Lung microvascular endothelial cell (primary cell): ENCODE measurements at places on chromosomes 2 and 18. TPM values are rescaled to one million over a fixed set of nuclear protein-coding genes. Genes with fewer than 3 reads are reported as not detected.
A peak's percentile ranks its signal among the peaks of the same experiment; 100 is the strongest.

GRCh38 chr2:138950486-138950885 is 170.3 kb upstream of the NXPH2 start:
- no peak for DNase-seq

- DNase-seq = no peak
Observed at GRCh38 chr2:73610111-73610510, 32.1 kb downstream of the NAT8 start.

- no peak for DNase-seq
Observed at GRCh38 chr2:113118263-113118657, 9.1 kb upstream of the IL1RN start.

DNA sequence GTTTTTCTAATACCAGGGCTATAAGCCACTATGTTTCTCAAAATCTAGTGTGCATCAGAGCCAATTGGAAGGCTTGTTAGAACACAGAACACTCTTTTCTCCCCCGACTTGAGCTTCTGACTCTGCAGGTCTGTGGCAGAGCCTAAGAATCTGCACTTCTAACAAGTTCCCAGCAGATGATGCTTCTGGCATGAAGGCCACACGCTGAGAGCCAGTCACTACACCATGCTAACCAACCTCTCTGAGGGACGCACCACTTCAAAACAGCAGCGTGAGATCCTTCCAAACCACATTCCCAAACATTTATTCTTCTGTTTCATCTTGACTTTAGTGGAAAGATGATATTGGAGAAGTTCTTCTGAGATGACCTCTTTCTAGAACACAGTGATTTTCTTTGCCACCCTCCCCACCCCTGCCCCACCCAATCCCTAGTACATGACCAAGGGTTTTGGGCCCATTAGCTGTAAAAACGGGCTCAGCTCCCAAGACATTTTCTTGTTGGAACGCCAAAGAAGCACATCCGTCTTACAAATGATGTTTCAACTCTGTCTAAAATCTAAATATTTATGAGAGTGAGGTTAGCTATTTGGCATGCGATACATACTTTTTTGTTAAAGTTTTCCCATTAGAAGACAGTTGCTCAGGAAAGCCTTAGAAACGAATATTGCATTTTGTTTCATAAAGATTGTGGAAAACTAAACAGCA is 391.9 kb downstream of the TMEM182 start:
- DNase-seq = no peak

- no peak for DNase-seq
Observed at GRCh38 chr2:186976329-186976728, 127.4 kb upstream of the ZSWIM2 start.

- DNase-seq = no peak
Observed at GRCh38 chr2:222701721-222702131, 30.3 kb downstream of the MOGAT1 start.

- peak; percentile 35 for DNase-seq
Observed at GRCh38 chr2:165016772-165017411, 61.6 kb upstream of the SLC38A11 start.

RAB17 gene
- total RNA-seq = 10.9 and 12.6 TPM in 2 replicates

SATB2 gene
- 0.60 and 1.3 TPM in 2 replicates for total RNA-seq

CCDC85A gene
- total RNA-seq = 1.4 and 2.6 TPM in 2 replicates

DSG2 gene
- total RNA-seq = 1.7 and 5.8 TPM in 2 replicates

EGR4 gene
- total RNA-seq = under 0.01 TPM in 1 of 2 replicates, not detected in the other

INPP5D gene
- total RNA-seq = 25.7 and 43.5 TPM in 2 replicates
